Calu3 (cell line): ENCODE measurements at places on chromosomes 1 and 21. TPM values are rescaled to one million over a fixed set of nuclear protein-coding genes. Genes with fewer than 3 reads are reported as not detected.
A peak's percentile ranks its signal among the peaks of the same experiment; 100 is the strongest.

Gene MAD2L2
- 19.2 and 23.4 TPM in 2 replicates for total RNA-seq

Gene C1QB
- total RNA-seq: not detected in 2 replicates

DNA sequence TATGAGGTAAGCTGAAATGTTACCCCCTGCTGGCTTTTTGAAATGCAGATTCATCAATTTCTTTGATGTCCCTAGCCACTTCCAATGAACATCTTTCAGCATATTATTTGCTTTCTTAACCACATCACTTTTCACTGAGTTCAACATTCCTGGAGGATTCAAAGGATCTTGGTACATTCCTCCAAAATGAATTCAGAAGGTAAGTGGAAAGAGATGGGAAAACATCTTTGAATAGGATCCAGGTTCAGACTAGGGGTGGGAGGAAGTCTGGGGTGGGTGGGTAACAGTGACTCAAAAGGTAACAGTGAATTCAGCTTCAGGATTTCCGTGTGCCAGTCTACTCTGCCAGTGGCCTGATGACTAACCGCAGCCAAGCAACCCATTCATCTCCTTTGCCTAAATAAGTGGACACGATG, 180.7 kb downstream of the ZC3H11B start:
- no peaks in the 10 kb centered on the region for H3K27me3 ChIP-seq
- H3K36me3 ChIP-seq: no peaks in the 10 kb centered on the region
- no peak for DNase-seq
- H3K4me3 ChIP-seq: no peak overlapping the region

DNA sequence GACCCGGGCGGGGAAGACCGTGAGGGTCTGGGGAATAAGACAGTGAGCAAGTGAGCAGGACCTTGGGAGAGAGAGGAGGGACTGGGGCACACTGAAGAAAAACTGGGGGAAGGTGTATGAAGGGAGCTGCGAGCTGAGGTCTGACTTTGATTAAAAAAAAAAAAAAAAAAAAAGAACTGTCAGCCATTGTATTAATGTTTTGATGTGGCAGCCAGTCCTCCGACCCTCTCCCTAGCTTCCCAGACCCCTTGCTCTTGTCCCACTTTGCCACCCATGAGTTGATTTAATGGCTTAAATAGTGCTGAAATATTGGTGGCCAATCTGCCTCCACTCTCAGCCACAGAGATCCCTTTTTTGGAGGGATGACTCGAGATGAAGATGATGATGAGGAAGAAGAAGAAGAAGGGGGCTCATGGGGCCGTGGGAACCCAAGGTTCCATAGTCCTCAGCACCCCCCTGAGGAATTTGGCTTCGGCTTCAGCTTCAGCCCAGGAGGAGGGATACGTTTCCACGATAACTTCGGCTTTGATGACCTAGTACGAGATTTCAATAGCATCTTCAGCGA, 652 bp downstream of the HAX1 start:
- H3K36me3 ChIP-seq: peaks cover 61% of the 10 kb centered on the region
- no peaks in the 10 kb centered on the region for H3K27me3 ChIP-seq
- H3K27ac ChIP-seq: peak overlapping the region; percentile 98
- no peak for DNase-seq

DNA sequence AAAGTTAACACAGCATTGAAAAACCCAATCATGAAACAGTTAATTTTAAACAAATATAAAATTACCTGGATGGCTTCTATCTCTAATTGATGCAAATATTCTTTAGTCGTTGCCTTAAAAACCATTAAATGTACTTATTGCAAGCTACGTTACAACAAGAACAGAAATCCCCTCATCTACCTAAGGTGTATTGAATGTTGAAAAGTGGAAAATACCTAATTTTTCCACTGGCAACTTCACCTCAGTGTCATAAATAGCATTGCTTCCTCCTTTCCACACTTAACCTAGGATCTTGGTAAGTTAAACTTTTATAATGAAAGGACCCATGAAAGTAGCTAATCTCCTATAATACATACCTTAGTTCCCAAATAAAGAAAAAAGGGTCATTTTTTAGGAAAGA, 5.4 kb downstream of the GADD45A start:
- peaks cover 38% of the 10 kb centered on the region for H3K36me3 ChIP-seq
- no peaks in the 10 kb centered on the region for H3K27me3 ChIP-seq

DNA sequence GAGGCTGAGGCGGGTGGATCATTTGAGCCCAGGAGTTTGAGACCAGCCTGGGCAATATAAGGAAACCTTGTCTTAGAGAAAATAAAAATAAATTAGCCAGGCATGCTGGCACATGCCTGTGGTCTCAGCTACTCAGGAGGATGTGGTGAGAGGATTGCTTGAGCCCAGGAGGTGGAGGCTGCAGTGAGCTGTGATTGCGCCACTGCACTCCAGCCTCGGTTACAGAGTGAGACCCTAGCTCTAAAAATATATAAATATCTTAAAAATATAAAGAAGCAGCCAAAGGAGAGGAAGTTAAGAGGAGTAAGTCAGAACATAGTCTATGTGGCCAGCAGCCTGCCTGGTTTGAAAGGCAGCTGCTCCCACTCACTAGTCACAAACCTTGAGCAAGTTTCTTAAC, 4.5 kb upstream of the IL10RB start:
- no peaks in the 10 kb centered on the region for H3K27me3 ChIP-seq
- peaks cover 10% of the 10 kb centered on the region for H3K4me1 ChIP-seq
- H3K36me3 ChIP-seq: peaks cover 21% of the 10 kb centered on the region
- H3K4me3 ChIP-seq: no peak overlapping the region

GRCh38 chr1:236608930-236609726, 4.8 kb upstream of the HEATR1 start:
- peak; percentile 75 for DNase-seq
- H3K27ac ChIP-seq: no peak overlapping the region
- H3K36me3 ChIP-seq: peaks cover 16% of the 10 kb centered on the region
- no peaks in the 10 kb centered on the region for H3K27me3 ChIP-seq
- H3K4me1 ChIP-seq: no peaks in the 10 kb centered on the region

GRCh38 chr1:82646888-82647287, 846.2 kb downstream of the ADGRL2 start:
- no peak overlapping the region for H3K4me3 ChIP-seq
- no peak overlapping the region for H3K27ac ChIP-seq
- no peak for DNase-seq
- no peaks in the 10 kb centered on the region for H3K4me1 ChIP-seq

DNA sequence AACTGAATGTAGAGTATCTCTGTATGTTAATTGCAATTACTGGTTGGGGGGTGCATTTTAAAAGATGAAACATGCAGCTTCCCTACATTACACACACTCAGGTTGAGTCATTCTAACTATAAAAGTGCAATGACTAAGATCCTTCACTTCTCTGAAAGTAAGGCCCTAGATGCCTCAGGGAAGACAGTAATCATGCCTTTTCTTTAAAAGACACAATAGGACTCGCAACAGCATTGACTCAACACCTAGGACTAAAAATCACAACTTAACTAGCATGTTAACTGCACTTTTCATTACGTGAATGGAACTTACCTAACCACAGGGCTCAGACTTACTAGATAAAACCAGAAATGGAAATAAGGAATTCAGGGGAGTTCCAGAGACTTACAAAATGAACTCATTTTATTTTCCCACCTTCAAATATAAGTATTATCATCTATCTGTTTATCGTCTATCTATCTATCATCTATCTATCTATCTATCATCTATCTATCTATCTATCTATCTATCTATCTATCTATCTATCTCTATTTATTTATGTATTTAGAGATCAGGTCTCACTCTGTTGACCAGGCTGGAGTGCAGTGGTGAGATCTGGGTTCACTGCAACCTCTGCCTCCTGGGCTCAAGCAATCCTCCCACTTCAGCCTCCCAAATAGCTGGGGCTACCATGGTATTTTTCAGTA, 47.8 kb downstream of the CHML start:
- no peaks in the 10 kb centered on the region for H3K36me3 ChIP-seq
- H3K27me3 ChIP-seq: no peaks in the 10 kb centered on the region
- H3K27ac ChIP-seq: peak overlapping the region; percentile 62
- no peak overlapping the region for H3K4me3 ChIP-seq

DNA sequence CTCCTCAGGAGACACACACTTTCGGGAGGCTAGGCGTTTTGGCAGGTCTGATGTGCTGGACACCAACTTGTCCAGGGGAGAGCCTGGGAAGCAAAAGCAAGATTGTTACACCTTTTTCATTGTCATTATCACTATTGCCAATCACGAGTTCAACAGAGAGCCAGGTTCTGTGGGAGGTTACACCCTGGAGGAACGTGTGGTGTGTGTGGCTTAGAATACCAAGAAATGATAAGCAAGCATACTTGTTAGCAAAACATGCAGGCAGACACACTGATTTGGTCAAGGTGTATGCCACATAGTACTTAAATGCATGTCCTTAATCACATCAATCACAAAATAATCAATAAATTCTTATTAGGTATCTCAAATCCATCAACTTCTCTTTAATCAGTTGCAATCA, 16.1 kb downstream of the HMGCS2 start:
- no peak for DNase-seq
- H3K4me1 ChIP-seq: no peaks in the 10 kb centered on the region
- no peak overlapping the region for H3K27ac ChIP-seq
- H3K36me3 ChIP-seq: no peaks in the 10 kb centered on the region
- H3K27me3 ChIP-seq: no peaks in the 10 kb centered on the region
- H3K4me3 ChIP-seq: no peak overlapping the region

- H3K4me3 ChIP-seq: no peak overlapping the region
- H3K4me1 ChIP-seq: peaks cover 4% of the 10 kb centered on the region
- H3K27me3 ChIP-seq: no peaks in the 10 kb centered on the region
- no peaks in the 10 kb centered on the region for H3K36me3 ChIP-seq
- no peak for DNase-seq
Observed at GRCh38 chr21:41483415-41483814, 24.5 kb downstream of the TMPRSS2 start.

DNA sequence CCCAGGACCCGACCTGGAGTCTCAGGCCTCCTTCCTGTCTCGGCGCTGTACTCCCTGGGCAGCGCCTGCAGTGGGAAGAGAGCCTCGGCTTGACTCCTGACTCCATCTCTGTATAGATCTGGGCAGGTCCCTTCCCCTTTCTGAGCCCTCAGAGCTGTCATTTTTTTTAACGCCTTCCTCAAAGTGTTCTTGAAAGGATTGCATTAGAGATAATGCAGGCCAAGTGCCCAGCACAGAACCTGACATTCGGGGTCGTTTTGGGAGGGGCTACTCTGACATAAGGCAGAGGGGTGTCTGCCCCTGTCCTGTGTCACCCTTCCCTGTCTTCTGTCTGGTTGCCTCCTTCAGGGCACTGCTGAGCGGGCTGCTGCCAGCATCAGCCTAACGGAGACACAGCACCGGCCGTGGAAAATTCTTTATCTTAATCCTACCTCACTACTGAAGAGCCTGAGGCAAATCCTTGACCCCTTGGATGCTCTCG, 271.6 kb downstream of the TRABD2B start:
- peak overlapping the region; percentile 55 for H3K4me3 ChIP-seq
- H3K27ac ChIP-seq: no peak overlapping the region
- no peak for DNase-seq
- H3K4me1 ChIP-seq: peaks cover 26% of the 10 kb centered on the region
- no peaks in the 10 kb centered on the region for H3K36me3 ChIP-seq

DNA sequence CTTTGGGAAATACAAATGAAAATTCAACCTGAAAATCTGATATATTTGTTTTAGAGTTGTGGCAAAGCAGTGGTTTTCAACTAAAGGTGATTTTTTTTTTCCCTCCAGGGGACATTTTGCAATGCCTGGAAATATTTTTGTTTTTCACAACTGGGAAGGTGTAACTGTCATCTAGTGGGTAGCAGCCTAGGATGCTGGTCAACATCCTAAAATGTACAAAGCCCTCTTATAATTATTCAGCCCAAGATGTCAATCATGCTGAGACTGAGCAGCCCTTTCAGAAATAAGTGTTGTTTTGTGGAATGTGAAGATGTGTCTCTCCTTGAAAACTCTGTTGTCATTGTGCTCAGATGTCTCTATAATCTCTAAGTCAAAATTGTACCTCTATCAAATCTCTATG, 95.2 kb upstream of the NCAM2 start:
- H3K27me3 ChIP-seq: no peaks in the 10 kb centered on the region
- no peaks in the 10 kb centered on the region for H3K4me1 ChIP-seq
- H3K36me3 ChIP-seq: no peaks in the 10 kb centered on the region
- no peak for DNase-seq
- no peak overlapping the region for H3K4me3 ChIP-seq
